ENCODE measurements at places on chromosomes 5 and 9. TPM values are rescaled to one million over a fixed set of nuclear protein-coding genes. Genes with fewer than 3 reads are reported as not detected.

- DNase-seq = no peak
Measured at GRCh38 chr5:167358868-167359492, 932.5 kb upstream of the WWC1 start.

GRCh38 chr9:8391132-8391531 is 591.6 kb upstream of the DMAC1 start:
- no peak for DNase-seq

DNA sequence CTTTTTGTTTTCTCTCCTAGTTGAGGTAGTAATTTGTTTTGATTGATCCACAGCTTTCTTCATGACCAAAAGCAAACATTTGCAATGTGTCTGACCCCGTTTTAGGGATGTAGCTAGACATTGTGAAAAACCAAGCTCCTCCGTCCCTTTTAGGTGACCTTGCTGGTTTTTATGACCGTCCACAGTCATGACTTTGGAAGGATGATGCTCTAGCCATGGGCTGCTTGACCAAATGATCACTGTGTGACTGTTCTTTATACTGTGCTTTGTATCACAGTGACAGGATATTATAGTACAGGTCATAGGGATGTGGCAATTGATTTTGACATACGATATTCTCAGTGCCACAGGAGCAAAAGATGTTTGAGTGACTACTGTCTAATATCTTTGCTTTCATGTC is 54.4 kb downstream of the KCNN2 start:
- no peak for DNase-seq

- DNase-seq = no peak
Measured at GRCh38 chr5:111511831-111512374, 432 bp downstream of the STARD4 start.

Gene ZNF782
- total RNA-seq = 4.7 TPM

Gene LHFPL2
- total RNA-seq = 0.09 TPM

Gene WDR70
- 45.3 TPM for total RNA-seq

Gene CCNB1
- total RNA-seq = 164 TPM

Gene ETF1
- 170 TPM for total RNA-seq

Gene TEX48
- total RNA-seq = 0.68 TPM
